ENCODE measurements at places on chromosomes 6 and 20.
A peak's percentile ranks its signal among the peaks of the same experiment; 100 is the strongest.

DNA sequence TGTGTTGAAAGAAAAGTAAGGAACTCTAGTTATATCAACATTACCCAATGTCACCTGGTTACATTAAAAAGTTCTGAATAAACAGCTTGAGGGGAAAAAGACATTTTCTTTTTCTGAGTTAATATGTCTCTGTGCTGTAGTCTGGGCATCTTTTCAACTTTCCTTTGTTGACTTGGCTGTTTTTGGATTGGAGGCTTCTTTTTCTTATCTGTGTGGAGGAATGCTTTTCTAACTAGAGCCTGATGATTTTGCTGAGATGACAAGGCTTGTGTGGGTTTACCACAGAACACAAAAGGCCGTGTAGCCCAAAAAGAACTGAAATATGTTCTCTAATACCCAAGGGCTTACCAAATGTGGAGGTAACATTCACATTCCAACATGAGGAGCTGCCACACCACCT is 161.8 kb downstream of the KCNQ5 start:
- no peak for DNase-seq

- peak; percentile 57 for DNase-seq
Measured at GRCh38 chr6:25070547-25071366, 135.0 kb upstream of the RIPOR2 start.

- DNase-seq = no peak
Measured at GRCh38 chr6:86857783-86858182, 79.5 kb upstream of the HTR1E start.

DNA sequence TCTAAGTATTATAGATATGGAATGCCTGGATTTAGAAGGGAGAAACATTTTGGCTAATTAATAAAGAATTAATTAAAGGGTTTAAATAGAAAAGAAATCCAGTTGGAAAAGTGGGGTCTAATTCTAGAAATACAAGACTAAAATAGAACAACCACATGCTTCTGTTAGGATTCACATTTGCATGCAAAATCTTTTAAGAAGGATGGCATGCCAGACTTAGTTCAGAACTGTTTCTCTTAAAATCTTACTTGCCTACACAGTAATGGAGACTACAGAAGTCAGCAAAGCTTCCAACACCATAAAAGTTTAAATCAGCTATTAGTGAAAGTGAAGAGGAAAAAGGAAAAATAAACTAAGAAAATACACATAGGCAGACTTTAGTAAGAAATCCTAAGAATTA is 32.7 kb upstream of the KATNA1 start:
- DNase-seq = no peak

GRCh38 chr6:166657531-166657930 is 30.5 kb upstream of the RPS6KA2 start:
- no peak for DNase-seq

- DNase-seq = no peak
Measured at GRCh38 chr6:34011264-34011663, 134.6 kb downstream of the GRM4 start.

GRCh38 chr6:16783952-16784565 is 22.8 kb upstream of the ATXN1 start:
- no peak for DNase-seq

DNA sequence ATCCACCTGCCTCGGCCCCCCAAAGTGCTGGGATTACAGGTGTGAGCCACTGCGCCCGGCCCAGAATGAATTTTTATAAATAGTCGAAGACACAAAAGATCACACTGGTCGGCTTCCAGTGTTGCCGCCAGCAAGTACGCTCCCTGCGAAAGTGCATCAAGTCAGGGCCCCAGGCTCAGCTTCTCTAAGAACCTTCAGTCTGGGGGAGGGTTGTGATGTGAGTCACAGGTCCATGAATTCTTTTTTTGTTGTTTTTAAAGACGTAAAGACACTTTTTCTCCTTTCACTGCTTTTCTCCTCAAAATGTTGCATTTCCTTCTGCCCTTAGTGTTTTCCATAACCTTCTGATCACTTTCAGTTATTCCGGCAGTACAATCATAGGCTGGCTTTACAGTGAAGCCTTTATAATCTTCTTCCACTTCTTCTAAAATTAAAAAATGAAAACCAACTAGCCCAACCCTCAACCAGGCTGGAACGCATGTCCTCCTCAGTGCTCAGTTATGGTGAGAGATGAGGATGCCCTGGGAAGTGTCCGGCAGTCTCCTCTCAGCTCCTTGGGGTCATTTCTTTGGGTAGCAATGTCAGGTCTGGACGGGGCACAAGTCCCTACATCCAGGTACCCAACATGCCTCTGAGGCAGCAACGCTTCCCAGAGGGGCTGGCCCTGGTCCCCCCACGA is 66.6 kb downstream of the CSE1L start:
- DNase-seq = no peak

Data from stimulated activated CD8-positive, alpha-beta memory T cell treated with anti-CD3 and anti-CD28 coated beads, Interleukin-12 subunit alpha, Interleukin-12 subunit beta, amount 100 ng/mL, for 4 hours (primary cell).